Activated naive CD8-positive, alpha-beta T cell treated with anti-CD3 and anti-CD28 coated beads for 36 hours (primary cell): ENCODE measurements at places on chromosomes 2 and 18. TPM values are rescaled to one million over a fixed set of nuclear protein-coding genes. Genes with fewer than 3 reads are reported as not detected.
A peak's percentile ranks its signal among the peaks of the same experiment; 100 is the strongest.

GRCh38 chr2:121004950-121005349, 269.3 kb downstream of the GLI2 start:
- DNase-seq: no peak

DNA sequence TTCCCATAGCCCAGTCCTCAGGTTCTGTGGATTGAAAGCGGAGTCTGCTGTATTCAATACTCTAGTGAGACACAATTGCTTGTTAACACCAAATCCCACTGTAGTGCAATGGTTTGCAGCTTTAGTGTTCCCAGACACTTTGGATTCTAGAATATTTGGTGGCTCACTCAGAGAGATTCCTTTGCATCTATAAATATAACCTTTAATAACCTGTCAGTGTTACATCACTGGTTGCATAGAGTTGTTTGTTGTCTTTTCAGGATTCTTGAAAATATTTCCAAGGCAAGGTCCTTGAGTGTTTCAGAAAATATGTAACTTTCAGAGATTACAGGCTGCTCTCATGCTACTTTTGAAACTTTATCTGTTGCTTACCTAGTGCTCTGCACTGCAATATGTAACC, 157.5 kb downstream of the ZEB2 start:
- no peak for DNase-seq

DNA sequence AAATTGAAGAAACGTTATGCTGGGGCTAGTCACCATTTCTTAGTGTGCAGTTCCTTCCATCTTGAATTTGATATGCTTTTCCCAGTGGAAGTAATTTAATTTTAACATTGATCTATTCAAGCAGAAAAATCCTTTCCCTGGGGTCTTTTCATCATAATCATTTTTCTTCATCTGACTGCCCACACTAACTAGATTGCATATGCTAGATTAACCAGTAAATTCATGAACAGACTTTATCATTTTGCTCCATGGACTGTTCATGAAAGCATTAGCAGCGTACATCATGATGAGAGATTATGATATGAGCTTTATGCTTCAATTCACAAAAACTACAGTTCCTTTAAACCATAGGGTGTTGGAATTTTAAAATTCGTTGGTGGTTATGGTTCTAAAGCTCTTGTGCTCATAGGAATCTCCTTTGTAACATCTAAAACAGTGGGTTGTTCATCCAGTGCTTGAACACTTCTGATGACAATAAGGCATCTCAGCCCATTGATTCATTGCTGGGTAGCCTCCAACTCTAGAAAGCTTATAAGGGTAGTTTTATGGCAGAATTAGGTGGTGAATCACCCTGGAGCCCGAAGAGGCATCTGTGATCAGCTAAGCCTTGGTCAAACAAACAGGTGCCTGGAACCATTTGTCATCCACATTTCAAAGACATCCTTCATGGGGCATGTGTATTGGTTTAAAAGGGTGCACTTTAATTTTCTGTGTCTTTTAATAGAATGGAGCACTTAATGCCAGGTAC, 77.2 kb upstream of the NDUFV2 start:
- no peak for DNase-seq

DNA sequence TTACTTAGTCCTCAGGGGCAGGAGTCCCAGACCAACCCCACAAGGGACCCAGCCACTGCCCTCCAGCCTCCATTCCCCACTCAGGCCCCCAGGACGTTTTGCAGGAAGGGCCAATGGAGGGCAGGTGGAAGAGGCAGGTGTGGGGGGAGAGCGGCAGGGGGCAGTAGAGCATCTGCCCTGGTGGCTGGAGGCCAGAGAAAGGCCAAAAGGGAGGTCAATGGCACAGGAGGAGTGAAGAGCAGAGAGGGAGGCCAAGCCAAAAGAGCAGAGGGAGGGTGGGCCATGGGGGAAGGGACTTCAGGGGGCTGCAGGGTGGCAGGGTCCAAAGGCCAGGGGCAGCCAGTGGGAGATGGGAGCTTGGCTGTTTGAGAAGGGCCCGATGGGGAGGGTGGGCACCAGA, 17.3 kb upstream of the GPR55 start:
- DNase-seq: no peak

- DNase-seq: no peak
Observed at GRCh38 chr2:54864727-54865126, 141.3 kb downstream of the EML6 start.

- no peak for DNase-seq
Observed at GRCh38 chr2:216216951-216217903, 108.1 kb downstream of the XRCC5 start.

ACVR1C gene
- 1.0 TPM for total RNA-seq

GRCh38 chr2:74979844-74980243, 21.4 kb downstream of the POLE4 start:
- DNase-seq: no peak

DNA sequence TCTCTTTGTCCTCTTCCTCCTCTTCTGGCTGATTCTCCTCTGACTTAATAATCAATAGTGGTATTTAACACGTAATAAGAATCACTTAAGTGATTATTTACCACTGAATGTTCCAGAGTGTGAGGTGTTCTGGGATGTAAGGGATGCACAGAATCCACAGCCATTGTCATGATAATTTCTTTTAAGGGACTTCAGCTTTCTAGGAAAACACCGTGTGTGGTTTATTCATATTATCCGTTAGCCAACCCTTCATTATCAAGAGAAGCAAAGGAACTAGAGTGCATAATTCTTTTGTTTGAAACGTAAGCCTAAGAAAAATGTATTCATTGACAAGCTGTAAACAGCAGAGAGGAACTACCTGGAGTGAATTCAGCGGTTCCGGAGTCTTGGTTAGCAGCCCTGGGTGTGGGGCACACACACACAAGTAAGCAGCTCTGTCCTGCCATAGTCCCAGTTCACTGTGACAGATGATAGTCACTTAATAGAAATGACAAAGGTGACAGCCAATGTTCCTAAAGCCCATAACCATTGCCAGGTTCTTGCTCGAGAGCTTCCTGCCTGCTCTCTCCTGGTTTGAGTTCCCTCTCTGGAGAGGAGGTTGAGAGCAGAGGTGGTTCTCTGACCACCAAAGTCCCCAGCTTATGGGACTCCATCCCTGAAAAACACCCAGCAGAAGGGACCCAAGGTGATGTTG, 101.9 kb downstream of the ACOXL start:
- no peak for DNase-seq

ZNF397 gene
- total RNA-seq: 12.6 TPM

TNFAIP6 gene
- not detected for total RNA-seq

- DNase-seq: no peak
Observed at GRCh38 chr2:197130318-197130717, 180.3 kb downstream of the ANKRD44 start.

DNA sequence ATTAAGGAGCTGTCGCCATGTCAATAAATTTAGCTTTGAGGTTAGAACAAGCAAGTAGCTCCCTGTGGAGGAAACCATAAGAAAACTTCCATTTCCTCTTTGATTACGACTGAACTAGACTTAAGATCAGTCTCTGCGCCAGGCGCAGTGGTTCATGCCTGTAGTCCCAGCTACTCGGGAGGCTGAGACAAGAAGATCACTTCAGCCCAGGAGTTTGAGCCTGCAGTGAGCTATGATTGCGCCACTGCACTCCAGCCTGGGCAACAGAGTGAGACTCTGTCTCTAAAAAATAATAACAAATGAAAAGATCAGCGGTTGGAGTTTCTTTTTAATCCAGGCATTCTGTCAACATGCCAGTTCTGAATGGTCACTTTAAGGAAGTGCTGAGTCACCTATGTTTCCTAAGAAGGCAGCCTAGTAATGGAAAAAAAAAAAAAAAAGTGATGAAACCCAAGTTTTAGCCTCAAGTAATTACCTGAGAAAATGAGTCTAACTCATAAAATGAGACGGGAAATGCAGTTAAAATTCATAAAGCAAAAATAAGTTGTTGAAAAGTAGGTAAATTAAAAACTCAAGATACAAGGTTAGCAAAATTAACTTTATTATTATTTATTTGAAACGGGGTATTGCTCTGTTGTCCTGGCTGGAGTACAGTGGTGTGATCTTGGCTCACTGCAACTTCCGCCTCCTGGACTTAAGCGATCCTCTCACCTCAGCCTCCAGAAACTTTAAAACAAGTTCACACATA, 10.2 kb downstream of the C18orf32 start:
- DNase-seq: no peak

LRP1B gene
- not detected for total RNA-seq

DNA sequence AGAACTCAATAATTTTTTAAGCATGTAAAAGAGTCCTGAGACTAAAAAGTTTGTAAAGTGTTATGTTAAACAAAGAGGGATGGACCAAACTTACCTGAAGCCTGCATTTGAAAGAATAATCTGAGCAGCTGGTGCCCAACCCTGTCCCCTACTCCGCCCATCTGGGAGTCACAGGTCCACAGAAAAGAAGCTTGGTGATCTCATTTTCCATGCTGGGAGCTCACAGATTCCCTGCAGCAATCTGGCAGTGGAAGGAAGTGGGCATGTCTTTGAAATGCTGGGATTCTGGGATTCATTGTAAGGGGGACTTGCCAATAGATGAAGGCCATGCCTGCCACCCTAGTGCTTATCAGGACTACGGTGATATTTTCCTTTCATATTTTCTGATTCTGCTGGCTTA, 17.9 kb downstream of the CDH2 start:
- DNase-seq: no peak

GRCh38 chr2:197908990-197909776, 104.8 kb downstream of the PLCL1 start:
- no peak for DNase-seq

GRCh38 chr2:79084495-79085135, 3.2 kb downstream of the REG1B start:
- DNase-seq: no peak

DNA sequence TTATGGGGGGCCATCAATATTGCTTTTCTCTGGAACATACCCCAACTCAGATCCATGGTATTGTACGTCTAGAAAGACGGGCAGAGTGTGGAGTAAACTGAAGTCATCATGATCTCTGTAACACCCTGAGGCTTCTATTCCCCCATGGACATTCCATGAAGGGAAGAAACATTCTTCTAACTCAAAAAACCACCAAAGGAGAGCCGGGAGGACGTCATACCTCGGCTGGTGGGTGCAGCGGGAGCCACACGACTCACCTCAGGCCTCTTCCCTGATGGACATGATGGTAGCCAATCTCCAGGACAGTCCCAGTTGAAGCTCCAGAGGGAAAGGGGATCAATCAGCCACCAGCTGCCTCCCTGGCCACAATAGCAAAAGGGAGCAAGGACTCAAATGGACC, 127.3 kb downstream of the MREG start:
- no peak for DNase-seq

GRCh38 chr18:46046126-46046525, 25.9 kb downstream of the PSTPIP2 start:
- no peak for DNase-seq

DNA sequence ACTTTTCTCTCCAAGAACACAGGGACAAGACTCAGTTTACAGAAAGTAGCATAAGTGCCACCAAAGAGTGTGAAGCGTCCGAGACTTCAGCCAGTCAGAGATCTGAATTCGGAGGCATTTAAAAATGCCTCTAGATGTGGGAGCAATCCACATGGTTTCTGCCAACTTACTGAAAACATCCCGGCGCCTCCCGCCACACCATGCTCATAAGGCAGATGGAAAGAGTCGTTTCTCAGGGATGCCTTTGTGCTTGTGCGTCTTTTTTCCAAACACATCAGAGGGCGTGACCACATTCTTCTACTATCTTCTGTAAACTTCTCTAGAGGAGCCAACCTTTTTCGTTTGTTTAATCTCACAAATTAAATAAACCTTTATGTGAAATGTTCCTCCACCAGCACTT, 88.7 kb downstream of the NRP2 start:
- DNase-seq: no peak

- no peak for DNase-seq
Observed at GRCh38 chr2:169757778-169758177, 24.1 kb downstream of the KLHL23 start.

- no peak for DNase-seq
Observed at GRCh38 chr2:39265315-39265714, 21.5 kb upstream of the CDKL4 start.

GRCh38 chr2:42085706-42086487, 38.1 kb downstream of the PKDCC start:
- no peak for DNase-seq

- no peak for DNase-seq
Observed at GRCh38 chr2:169495310-169495928, 14.1 kb upstream of the KLHL41 start.

- no peak for DNase-seq
Observed at GRCh38 chr18:52605345-52605744, 265.3 kb downstream of the DCC start.

DNA sequence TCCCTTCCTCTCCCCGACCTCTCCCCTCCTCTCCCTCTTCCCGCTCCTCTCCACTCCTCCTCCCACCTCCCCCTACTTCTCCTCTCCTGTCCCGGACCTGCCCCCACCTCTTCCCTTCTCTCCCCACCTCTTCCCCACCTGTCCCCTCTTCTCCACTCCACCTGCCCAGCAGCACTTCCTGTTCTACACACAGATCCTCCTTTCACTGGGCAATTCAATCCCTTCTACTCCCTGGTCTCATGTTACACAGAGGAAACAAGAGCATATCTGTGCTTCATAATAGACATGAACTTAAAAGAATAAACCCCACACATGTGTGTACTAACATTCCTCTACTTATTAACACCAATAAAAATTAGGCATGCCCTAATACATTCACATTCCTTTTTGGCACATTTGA, 34.8 kb downstream of the TIMM21 start:
- no peak for DNase-seq

KATNAL2 gene
- total RNA-seq: 1.6 TPM

OSGEPL1 gene
- total RNA-seq: 9.7 TPM

DNA sequence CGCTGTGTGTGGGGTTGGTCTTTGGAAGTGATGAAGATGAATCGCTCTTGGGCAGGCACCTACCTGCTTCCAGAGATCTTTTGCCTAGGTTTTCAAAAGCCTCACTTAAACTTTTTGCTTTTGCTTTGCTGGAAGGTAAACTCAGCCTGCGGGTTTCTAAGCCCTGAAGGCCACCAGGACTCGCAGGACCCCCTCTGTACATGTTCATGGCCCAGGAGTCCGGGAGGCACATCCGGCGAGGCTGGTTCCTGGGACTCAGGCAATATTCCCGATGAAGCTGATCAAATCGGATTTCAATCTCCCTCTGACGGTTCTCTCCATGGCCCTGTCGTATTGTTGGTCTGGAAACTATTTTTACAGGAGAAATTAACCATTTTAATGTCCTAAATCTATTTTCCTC, 13.2 kb downstream of the HJURP start:
- DNase-seq: no peak

ASAP2 gene
- total RNA-seq: 0.04 TPM

- DNase-seq: no peak
Observed at GRCh38 chr2:51472783-51473182, 440.9 kb upstream of the NRXN1 start.

- no peak for DNase-seq
Observed at GRCh38 chr2:202934456-202934855, 22.4 kb downstream of the CARF start.

DNA sequence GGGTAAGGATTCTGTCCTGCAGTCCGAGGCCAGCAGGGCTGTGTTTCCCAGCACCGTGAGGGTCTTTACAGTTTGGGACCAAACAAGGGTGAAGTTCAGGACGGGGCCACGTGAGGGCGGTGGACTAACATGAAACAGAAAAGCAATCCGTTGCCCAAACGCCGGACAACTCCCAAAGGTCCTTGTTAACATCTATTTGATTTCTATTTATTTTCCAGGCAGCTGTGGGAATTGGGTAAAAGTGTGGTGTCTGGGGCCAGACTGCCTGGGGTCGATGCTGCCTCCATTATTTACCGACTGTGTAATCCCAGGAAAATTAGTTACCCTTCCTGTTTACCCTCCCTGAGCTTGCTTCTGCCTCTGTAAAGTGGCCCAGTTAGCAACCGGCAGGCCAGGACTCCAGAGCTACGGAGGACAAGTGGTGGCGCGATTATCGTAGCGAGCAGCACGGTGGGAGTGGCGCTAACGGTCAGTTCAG, 66.3 kb upstream of the TCF7L1 start:
- DNase-seq: peak; percentile 46

GRCh38 chr2:161997916-161998471, 76.0 kb downstream of the DPP4 start:
- DNase-seq: no peak

TUBA3D gene
- total RNA-seq: not detected
